ENCODE measurements at places on chromosomes 3 and 15.

DNA sequence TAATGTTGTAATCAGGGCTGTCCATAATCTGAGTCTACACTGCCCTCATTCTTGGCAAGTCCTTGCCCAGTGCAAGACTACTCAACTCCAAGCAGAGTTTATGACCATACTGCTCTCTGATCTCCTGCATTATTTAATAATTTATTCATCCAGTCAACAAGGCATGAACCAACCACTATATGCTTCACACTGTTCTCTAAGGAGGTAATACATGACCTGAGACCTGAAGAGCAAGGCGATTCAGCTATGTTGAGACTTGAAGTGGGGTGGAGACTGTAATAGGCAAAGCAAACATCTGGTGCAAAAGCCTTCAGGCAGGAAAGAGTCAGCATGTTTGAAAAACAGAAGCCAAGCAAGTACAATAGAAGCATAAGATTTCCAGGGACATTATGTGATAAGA lies 1362.8 kb downstream of the ROBO2 start:
- no peak for DNase-seq

GRCh38 chr15:90087454-90088154 lies 14.7 kb downstream of the IDH2 start:
- no peak for DNase-seq

DNA sequence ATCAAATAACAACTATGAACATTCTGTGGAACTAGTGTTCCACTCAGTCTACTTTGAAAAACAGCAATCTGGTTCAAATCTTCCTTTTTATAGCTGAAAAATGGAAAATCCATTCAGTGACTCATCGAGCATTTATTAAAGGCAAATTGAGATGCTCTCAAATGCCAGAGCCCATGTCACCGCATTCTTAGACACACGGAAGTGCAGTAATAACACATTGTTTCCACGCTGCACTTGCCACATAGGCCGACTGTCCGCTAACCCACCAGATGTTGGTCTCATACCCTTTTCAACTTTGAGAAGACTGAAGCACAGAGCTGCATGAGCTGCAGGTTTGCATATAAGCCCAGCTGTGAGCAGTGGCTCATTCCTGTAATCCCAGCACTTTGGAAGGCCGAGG lies 95.9 kb downstream of the TMEM266 start:
- DNase-seq = no peak

DNA sequence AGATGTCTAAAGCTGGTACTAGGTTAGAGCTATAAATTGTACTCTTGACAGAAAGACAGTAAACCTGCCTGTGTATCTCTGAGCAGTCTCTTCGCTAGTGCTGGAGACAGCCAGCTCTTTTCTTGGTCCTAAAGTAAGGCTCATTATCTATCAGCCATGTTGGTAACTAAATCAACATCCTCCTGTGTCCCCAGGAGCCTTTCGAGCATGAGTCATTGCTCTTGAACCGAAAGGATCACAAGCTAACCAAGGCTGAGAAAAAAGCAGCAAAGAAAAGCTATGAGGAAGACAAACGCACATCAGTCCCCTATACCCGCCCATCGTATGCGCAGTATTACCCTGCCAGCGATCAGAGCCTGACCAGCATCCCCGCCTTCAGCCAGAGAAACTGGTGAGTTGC lies 25.0 kb upstream of the TEX264 start:
- no peak for DNase-seq

DNA sequence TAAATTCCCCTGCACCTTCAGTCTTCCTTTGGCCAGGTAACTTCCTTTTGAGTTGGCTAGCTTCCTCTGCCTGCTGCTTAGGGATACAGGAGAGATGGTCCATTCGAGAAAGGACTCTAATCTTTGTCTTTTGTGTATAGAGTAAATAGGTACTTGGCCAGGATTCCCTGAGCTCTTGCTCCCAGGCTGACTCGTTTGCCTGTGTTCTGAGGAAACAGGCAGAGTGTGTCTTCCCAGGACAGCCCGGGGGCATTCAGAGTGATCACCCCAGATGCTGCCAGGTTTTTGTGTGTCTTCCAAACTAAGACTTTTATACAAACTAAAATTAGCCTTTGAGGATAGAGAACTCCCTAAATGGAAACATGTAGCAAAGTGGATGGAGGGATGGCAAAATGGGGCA lies 39.5 kb downstream of the TMEM108 start:
- DNase-seq = no peak

GRCh38 chr3:18657858-18658820 lies 233.0 kb upstream of the SATB1 start:
- DNase-seq = no peak

DNA sequence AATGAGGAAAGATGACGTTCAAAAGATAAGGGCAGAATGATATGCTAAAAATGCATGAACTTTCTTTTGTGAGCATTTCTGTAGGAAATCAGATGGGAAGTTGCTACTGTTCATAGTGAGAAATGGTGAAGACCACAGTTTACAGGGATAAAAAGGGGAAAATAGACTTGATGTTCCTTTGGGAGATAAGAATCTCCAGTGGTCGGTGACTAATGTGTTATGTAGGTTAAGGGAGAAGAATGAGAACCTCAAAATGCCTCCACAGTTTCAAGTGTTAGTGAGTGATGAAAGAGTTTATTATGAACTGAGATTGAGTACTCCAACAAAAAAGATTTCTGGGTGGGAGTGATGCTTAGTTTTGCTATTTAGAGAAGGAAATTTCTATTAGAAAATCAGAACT lies 247.2 kb downstream of the LSAMP start:
- DNase-seq = no peak

- DNase-seq = no peak
Measured at GRCh38 chr3:53229171-53229570, 26.7 kb downstream of the TKT start.

DNA sequence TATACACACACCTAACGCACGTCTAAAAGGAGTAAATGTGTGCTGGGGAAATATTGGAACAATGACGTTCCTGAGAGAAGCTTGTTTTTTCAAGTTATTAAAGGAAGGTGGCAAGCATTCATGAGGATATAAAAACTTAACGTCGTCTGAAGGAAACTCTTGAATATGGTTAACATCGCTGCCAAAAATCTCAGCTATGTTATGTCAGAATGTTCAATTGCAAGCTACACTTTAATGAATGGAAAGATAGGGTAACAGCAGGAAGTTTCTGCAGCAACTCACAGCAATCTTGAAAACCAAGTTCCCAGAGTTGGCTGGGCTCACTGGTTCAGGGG lies 54.3 kb upstream of the MEF2A start:
- DNase-seq = no peak

- no peak for DNase-seq
Measured at GRCh38 chr3:33458446-33458845, 18.2 kb upstream of the UBP1 start.

- no peak for DNase-seq
Measured at GRCh38 chr3:185325946-185326791, 36.8 kb upstream of the MAP3K13 start.

DNA sequence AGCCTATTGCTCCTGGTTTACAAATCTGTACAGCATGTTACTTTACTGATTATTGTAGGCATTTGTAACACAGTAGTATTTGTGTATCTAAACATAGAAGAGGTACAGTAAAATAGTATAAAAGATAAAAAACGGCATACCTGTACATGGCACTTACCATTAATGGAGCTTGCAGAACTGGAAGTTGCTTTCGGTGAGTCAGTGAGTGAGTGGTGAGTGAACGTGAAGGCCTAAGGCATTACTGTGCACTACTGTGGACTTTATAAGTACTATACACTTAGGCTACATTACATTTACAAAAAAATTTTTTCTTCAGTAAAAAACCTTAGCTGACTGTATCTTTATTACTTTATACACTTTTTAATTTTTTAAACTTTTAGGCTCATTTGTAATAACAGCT lies 90.9 kb downstream of the RAP2B start:
- no peak for DNase-seq

- no peak for DNase-seq
Measured at GRCh38 chr3:152460936-152461335, 192.2 kb downstream of the MBNL1 start.

- DNase-seq = no peak
Measured at GRCh38 chr3:50179710-50180109, 11.7 kb upstream of the GNAT1 start.

GRCh38 chr3:117526470-117527079 lies 817.0 kb downstream of the TUSC7 start:
- no peak for DNase-seq

- DNase-seq = no peak
Measured at GRCh38 chr3:4724051-4724629, 231.0 kb downstream of the ITPR1 start.

DNA sequence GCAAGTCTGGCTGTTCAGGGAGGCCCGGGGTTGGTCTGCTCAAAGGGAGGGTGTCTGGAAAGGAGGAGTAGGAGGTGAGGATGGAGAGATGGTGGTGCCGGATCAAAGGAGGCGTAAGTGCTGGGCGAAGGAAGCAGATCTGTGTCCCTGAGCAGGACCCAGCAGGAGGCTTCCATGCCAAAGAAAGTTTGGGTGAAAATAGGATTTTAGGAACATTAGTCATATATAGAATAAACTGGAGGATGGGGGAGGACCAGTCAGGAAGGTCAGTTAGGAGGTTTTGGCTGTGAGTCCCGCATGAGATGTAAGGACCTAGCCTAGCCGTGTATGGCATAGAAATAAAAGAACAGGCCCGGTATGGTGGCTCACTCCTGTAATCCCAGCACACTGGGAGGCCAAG lies 28.6 kb upstream of the VPS8 start:
- no peak for DNase-seq

DNA sequence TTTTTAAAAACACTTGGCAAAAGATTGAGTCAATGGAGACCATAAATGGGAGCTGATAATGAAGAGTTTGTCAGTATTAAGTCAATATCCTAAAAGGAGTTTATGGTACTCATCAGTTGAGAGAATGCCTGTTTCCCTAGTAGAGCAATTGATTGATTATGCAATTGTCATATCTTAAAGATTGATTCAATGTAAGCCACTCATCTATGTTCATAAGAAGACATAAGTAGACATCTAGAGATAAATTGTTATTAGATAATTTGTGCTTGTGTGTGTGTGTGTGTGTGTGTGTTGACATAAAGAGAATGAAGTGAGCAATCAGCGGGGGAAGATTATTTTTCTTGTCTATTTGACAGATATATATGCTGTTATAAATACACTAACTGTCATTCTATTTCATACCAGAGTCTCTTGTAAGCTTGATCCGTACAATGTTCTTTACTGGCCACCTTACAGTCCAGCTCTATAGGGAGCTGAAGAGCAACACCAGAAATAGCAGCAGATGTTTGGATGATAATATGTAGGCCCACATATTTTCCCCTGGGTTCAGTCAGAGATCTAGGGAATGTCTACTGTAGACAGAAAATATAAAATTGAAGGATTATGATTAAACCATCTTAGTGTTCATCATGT lies 848.6 kb upstream of the EPHA6 start:
- DNase-seq = no peak

GRCh38 chr15:98400120-98400519 lies 248.2 kb upstream of the IGF1R start:
- DNase-seq = no peak

- no peak for DNase-seq
Measured at GRCh38 chr3:11154036-11154952, at the start of gene HRH1. TSS of gene HRH1 (plus strand) at chr3:11154493. CDS start at chr3:11259038, 104,545 bp downstream.

DNA sequence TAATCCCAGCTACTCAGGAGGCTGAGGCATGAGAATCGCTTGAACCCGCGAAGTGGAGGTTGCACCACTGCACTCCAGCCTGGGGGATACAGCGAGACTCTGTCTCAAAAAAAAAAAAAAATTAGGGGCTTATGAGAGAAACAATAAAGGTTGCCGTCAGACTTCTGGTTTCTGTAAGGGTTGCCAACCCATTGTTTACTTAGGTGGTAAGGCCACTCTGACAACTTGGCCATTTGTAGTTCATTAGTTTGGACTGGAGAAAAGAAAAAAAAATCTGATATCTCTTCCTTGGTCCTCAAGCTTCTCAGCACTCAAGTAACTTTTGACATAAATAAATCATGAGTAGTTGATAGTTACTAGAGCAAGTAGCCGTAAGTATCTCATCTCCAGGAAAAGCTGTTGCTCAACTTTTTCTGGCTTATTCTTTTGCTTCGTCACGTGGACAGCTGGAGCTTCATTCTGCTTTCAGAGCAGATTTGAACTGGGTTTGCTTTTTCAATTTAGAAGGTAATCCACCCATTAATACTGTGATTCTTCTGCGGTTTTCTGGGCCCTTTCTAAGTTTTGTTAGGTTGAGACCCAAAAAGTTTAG lies 9.4 kb downstream of the SNX1 start:
- DNase-seq = no peak

- DNase-seq = no peak
Measured at GRCh38 chr3:23709987-23710386, 95.8 kb upstream of the UBE2E1 start.

DNA sequence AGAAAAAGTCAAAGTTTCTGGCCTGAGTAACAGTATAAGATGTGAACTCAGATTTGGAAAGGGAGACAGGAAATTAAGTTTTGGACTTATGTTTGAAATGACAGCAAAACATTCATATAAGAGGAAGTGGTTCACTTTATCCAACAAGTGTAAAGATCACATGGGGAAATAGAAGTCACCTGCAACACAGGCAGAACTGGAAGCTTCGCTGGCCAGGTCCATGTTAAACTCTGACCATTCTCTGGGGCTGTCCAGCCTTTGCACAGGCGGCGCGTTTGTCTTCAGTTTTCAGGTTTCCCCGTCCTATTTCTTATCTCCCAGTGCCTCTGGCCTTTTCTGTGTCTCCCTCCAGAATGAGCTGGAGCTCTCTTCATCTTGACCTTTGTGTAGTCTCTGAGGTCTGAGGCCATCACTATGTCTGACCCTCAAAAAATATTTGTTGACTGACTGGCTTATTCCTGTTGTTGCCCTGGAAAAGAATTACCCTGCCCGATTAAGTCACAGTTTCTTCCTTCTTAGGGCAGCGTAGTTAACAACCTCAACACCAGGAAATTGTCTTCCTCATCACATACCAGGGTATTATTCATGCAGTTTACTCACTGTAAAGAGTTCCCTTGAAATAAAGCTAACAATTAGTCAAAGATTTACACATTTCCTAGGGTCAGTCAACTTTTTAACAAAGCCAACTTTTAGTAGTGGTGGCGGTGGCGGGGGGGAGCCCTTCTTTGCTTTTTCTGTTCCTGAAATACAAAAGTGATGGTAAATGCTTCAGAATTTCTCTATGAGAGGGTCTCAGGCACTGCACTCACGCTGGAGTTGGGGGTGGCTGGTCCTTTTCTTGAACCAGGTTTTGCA lies 959 bp upstream of the RASA2 start:
- DNase-seq = peak; percentile 11
